Islet precursor cell (in vitro differentiated cells): ENCODE measurements at places on chromosomes 12 and 14.

DNA sequence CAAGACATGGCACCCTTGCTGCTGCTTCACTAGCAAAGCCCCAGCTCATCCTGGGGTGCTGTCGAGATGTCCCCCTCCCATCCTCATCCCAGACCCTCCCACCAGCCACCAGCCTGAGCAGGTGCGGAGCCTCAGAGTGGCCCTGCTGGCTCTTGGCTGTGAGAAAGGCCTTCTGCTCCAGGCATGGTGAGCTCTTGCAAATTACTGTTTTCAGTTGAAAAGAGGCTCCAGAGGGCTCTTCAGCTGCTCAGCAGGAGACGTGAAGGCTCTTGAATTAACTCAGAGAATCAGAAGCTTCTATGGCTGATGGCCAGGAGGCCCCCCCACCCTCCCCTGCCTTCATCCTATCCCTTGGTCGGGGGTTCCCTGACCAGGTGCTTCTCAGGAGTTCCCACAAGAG lies 44.1 kb downstream of the WSCD2 start:
- no peak for DNase-seq

GRCh38 chr12:31278424-31278823 lies 47.5 kb downstream of the SINHCAF start:
- no peak for DNase-seq

DNA sequence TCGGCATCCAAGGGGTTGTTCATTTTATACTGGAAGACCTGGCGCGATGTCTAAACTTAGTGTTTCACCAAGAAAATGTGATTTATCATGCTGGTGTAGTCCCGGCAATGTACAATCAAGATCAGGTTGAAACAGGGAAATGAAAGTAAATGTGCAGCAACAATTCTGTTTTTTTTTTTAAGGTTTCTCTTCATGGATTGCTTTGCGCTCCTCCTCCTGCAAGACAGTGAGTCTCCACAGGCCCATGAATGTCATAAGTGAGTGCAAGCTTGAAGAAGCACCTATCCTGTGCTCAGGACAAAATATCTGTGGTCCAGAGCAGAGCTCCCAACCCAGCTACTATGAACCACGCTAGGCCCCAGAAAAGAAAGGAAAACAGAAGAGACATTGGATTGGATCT lies 143.4 kb downstream of the KCNK10 start:
- no peak for DNase-seq

DNA sequence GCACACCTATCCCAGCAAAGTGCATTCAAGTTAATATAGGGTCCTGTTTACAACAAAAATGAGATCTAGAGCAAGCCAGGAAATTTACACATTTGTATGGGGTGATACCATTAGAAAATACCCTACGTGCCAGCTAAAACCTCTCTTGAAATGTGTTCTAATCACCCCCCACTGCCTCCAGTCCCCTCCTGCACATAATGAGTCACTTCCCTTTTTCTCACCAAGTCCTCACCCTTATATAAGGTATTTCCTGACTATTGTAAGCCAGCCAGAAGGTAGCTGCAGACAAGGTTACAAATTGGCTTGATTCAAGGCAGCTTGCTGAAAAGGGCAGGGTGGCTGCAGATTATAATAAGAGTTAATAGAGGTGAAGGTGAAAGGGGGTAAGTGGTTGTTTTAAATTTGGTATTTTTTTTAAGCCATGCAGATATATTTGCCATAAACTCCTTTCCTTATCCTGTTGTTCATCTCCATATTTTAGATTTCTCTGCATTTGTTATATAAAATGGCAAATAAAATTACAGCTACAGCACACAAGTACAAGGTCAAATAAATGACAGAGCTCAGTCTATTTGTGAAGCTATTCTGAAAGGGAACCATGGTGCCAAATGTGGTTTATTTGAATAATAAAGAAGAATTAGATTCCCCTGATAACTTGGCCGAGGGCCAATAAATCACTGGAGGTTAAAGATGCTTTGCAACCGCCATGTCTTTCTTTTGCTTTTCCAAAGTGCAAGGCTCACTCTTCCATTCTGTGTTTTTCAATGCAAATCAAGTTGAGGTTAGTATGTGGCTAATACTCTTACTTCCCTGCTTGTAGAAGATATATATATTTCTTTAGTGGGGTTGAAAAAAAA lies 385.9 kb downstream of the EGLN3 start:
- DNase-seq = peak; percentile 59

GRCh38 chr12:53967421-53967925 lies 5.5 kb upstream of the HOXC11 start:
- DNase-seq = no peak
